ENCODE measurements at places on chromosomes 6 and 20.
A peak's percentile ranks its signal among the peaks of the same experiment; 100 is the strongest.

- no peak for DNase-seq
Observed at GRCh38 chr6:21219241-21219640, 374.3 kb upstream of the SOX4 start.

GRCh38 chr6:51830666-51831065, 256.7 kb downstream of the PKHD1 start:
- no peak for DNase-seq

DNA sequence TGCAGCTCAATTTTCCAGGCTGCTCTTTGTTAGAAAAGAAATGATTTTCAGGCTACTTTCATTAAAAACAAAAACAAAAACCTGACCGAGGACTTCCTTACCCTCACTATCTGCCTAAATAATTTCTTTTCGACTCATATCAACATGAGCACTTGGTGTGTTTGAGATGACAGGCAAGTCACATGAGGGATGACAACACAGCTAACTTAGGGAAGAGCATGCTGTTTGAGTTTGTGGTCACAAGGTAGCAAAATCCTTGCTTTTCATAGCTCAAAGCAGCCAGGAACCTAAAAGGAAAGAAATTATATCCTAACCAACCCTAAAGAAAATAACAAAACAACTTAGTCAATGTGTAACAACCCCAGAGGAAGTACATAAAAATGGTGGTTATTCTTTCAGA, 459.5 kb downstream of the KIF16B start:
- no peak for DNase-seq

DNA sequence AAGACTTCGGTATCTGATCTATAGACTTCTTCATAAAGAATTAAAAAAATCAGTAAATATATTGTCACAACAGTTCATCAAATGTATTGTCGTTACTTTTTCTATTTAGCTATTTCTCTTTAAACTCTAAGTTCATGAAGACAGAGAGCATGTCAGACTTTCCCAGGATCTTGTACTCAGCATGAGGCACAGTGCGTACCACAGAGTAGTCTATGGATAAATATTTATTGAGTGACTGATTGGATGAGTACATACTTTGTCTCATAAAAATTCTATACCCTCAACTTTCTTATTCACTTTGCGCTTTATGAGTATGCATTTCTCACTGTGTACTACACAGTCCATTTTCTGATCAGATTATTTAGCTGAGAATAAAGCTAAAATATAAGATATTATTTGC, 1284.4 kb upstream of the ADGRB3 start:
- DNase-seq: no peak

- no peak for DNase-seq
Observed at GRCh38 chr6:56510984-56511531, 131.6 kb downstream of the DST start.

GRCh38 chr6:147715035-147715434, 206.5 kb downstream of the SAMD5 start:
- DNase-seq: no peak

DNA sequence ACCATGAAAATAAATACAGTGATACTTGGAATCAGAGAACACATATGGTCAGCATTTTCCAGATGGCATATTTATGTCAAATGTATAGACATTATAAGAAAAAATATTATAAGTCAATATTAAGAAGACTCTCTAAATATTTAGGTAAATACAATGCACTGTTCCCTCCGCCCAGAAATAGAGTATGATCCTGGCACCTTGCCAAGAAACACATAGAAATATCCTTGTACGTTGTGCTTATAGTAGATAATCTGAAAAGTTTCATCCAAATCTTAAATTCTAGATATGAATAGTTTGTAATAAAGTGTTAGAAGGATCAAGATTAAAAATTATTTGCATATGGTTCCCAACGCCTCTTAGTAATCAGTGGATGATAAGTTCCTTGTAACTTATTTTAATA, 645.8 kb upstream of the GJE1 start:
- DNase-seq: no peak

DNA sequence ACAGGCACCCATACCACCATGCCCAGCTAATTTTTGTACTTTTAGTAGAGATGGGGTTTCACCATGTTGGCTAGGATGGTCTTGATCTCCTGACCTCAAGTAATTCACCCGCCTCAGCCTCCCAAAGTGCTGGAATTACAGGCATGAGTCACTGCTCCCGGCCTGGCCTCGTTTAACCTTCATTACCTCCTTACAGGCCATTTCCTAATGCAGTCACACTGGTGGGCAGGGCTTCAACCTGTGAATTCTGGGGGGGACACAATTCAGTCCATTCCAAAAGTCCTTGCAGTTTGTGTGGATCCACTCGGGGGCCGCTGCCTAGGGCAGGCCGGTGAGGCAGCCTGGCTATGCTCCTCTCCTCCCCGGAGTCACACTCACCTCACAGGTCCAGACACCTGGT, 112.4 kb upstream of the SNX9 start:
- DNase-seq: no peak

DNA sequence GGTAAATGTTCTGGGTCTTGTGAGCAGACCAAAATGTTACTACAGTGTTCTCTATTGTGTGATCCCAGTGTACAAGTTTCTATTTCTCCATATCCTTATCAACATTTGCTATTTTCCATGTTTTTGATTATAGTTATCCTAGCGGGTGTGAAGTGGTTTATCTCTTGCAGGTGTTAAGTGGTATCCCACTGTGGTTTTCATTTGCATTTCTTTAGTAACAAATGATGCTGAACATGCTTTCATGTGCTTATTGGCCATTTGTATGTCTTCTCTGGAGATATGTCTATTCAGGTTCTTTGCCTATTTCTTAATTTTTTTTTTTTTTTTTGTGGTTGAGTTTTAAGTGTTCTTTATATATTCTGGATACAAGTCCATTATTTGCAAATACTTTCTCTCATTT, 35.5 kb downstream of the NSFL1C start:
- peak; percentile 25 for DNase-seq

DNA sequence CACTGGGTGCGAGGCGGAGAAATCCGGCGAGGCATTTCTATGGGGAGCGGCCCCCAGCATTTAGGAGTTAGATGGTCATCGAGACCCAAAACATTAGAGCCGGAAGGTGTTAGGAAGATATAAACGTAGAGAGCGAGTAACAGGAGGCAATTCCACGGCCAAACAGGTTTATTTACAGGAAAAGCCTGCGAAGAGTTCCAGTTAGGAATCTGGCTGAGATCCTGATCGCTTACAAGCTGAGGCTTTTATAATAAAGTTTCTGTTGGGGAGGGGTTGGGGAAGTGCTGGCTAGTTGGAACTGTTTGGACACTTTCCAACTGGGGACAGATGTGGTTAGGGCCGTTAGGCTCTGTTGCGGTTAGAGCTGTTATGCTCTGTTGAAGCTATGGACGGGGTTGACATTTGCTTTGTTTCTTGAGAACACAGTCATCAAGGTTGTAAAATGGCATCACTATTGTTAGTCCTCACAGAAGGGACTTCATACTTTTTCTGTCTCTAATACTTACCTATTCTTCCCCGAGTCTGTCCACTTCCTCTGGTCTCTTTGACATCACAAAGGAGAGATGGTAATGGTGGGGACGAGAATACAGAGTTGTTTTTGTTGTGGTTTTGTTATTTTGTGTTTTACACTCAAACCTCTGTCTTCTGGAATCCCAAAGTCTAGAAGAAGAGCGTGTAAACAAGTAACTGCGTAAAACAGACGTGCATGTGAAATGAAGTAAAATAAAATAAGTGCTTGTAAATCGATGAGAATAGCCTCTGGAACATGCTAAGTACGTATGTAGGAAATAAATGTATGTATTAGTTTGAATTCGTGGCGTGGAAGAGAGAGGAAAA, 554 bp upstream of the ZSCAN31 start:
- DNase-seq: peak; percentile 48

All from Karpas-422 (cell line).